ENCODE measurements at places on chromosomes 12 and 14. TPM values are rescaled to one million over a fixed set of nuclear protein-coding genes. Genes with fewer than 3 reads are reported as not detected.

DNA sequence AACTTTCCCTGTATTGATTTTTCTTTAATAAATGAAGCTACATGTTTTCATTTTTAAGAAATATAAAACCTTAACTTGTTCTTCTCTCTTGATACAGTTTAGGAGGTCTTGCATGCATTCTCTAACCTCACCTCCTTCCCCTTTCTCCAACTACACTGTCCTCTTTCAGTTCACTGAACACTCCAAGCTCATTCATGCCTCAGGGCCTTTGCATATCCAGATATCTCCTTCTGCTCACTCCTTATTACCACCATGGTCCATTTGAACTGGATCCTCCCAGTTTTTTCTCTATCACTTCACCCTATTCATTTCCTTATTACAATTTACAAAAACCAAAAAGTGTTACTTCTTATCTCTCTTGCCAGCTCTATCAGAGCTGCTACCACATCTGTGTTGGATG, 242.9 kb upstream of the PLEKHG7 start:
- no peak for DNase-seq

Gene ZC2HC1C
- total RNA-seq, result 0.62 TPM

Gene NR4A1
- total RNA-seq, result 7.6 TPM

Gene ATP5F1B
- 380 TPM for total RNA-seq

DNA sequence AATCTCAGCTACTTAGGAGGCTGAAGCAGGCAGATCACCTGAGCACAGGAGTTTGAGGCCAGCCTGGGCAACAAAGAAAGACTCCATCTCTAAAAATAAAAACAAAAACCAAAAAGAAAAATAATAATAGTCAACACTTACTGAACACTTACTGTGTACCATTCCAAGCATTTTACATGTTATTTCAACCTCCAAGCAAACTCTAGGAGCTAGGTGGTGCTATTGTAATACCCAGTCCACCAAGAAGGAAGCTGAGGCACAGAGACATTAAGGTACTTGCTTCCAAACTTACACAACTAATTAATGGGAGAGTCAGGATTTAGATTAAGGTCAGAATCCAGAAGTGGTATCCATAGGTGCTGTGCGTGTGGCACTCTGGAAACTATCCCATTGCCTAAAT, 13.7 kb upstream of the OR6J1 start:
- DNase-seq, result no peak

DNA sequence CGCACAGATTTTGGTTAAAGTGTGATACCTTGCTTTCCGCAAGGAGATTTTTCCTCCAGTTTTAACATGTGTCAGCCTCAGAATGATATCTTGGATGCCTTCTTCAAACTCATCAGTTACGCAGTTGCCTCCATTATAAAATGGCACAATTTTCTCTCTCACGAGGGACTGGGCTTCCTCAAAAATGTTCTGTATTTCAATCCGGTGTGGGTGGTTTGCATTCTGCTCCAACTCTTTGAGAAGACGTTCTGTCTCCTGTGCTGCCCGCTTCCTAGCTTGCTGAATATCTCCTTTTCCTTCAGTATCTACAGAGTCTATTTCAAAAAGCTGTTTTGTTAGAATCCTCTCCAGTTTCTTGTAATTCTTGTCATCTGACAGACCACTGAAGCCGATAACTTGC, 1.8 kb downstream of the BAG5 start:
- no peak for DNase-seq

- DNase-seq, result no peak
These were observed 379.2 kb downstream of the BTG1 start for GRCh38 chr12:91766454-91766853.

GRCh38 chr12:67691220-67691619, 42.7 kb downstream of the DYRK2 start:
- DNase-seq, result no peak

DNA sequence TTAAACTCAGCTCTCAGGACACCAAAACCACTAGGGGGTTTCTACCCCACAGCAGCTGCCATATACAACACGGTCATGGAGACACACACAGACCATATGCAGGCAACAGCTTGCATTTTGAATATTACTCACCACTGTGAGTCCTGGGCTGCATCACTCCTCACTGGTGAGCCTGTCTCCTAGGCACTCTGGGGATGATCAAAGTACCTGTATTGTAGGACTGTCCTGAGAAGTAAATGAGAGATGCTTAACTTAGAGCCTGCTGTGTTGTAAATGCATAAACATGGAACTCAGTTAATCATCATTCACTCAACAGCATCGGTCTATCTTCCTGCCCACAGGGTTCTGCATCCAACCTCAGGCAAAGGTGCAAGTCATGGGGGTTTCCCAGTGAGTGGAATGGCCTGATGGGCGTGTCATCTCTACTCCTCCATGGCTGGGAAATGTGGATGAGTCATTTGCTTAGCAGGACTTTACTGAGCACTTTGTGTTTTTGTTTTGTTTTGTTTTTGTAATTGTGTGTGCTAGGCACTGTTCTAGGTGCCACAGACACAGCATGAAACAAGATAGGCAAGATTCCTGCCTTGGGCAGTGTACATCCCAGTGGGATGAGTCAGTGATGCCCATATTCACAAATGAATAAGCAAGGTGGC, 1141.2 kb upstream of the TMEM132C start:
- no peak for DNase-seq

- no peak for DNase-seq
These were observed 5.9 kb upstream of the ALG10 start for GRCh38 chr12:34016361-34016760.

Gene B4GALNT1
- 21.4 TPM for total RNA-seq

DNA sequence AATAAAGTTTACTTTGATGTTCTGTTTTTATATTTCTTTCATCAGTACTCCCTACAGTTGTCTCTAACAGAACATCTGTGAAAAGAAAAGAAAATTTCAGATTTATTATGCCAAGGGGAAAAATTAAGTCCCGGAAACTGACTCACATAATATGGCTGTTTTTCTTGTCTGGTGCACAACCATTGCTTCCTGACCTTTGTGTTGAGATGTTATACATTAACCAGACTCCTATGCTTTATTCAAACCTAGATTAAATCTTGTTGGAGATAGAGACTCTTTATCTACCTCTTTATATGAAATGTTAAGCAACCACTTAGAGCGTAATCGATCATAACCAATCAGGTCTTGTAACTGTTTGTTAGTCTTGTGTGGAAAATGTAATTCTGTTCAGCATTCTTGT, 37.6 kb upstream of the BICD1 start:
- DNase-seq, result no peak

GRCh38 chr12:44525806-44526654, 350.1 kb downstream of the NELL2 start:
- no peak for DNase-seq

- DNase-seq, result no peak
These were observed 660 bp upstream of the MCRS1 start for GRCh38 chr12:49568442-49569162.

DNA sequence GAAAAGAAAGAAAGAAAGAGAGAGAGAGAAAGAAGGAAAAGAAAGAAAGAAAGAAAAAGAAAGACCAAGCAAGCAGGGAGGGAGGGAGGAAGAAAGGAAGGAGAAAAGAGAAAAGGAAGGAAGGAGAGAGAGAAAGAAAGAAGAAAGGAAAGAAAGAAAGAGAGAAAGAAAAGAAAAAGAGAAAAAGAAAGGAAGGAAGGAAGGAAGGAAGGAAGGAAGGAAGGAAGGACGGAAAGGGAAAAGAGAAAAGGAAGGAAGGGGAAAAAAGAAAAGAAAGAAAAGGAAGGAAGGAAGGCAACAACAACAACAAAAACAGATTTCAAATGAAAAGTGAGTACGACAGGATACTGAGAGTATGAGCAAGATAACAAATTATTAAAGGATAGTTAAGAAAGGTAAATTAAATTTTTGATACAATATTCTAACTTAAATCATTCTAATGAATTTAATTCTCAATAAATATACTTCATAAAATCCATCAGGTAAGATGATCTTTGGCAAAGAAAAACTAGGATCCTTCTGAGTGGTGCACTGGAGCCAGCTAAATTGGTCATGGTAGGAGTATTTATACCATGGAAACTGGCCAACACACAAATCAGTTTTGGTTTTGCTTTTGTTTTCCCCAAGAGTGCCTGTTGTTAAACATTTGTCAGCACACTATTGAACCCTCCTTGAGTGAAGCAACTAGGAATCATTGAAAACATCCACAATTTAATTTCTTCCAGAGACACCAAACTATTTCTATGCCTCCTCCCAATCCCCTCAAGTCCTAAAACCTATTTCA, 56.1 kb upstream of the DYRK2 start:
- DNase-seq, result no peak

DNA sequence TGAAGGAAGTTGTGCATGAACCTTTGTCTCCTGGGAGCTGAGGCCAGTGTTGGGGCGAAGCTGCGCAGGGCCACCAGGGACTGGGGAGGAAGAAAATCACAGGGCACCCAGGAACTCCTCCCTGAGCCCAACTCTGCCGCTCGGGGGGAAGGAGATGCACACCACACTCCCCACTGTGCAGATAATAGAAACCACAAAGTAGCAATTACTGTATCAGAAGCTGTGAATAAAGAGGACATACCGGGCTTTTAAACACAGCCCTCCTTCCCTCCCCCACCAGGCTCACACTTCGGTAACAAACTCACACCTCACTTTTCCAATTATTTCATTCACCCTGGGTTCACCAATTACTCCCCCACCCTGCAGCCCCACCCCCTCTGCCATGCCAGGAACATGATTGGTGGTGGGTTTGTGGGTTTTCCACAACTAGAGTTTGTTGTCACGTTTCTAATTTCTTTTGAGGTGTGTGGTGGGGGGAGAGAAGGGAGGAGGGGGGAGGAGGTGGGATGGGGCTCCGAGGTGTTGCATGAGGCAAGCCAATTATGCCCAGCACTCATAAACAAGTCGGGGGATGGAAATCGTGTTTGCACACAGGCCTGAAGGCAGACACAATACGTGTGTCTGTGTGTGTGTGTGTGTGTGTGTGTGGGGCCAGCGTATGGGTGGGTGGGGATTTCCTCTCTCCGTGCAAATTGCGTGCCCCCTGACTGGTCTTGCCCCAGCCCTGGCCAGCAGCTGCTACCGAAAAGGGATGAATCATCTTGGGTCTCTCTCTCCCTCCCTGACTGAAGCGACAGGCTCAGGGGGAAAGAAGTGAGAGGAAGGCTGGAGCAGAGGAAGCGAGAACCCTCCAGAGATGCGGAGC, 103.3 kb downstream of the RBM19 start:
- DNase-seq, result no peak

Gene HVCN1
- total RNA-seq, result 1.2 TPM

Gene COX6A1
- total RNA-seq, result 300 TPM

GRCh38 chr14:102464846-102465341, 44.7 kb downstream of the ANKRD9 start:
- DNase-seq, result peak; percentile 52

- no peak for DNase-seq
These were observed 36.9 kb upstream of the KCNK13 start for GRCh38 chr14:90024910-90025309.

- DNase-seq, result no peak
These were observed 41.1 kb downstream of the PROX2 start for GRCh38 chr14:74834692-74835392.

Gene ENDOU
- not detected for total RNA-seq

Gene TAS2R46
- total RNA-seq, result 0.51 TPM

GRCh38 chr12:28223858-28224257, 33.6 kb downstream of the CCDC91 start:
- no peak for DNase-seq

GRCh38 chr12:63848450-63848849, 4.0 kb downstream of the SRGAP1 start:
- no peak for DNase-seq

GRCh38 chr12:101536069-101536674, 58.6 kb upstream of the MYBPC1 start:
- DNase-seq, result no peak

GRCh38 chr14:33774723-33775470, 176.0 kb downstream of the EGLN3 start:
- DNase-seq, result no peak

DNA sequence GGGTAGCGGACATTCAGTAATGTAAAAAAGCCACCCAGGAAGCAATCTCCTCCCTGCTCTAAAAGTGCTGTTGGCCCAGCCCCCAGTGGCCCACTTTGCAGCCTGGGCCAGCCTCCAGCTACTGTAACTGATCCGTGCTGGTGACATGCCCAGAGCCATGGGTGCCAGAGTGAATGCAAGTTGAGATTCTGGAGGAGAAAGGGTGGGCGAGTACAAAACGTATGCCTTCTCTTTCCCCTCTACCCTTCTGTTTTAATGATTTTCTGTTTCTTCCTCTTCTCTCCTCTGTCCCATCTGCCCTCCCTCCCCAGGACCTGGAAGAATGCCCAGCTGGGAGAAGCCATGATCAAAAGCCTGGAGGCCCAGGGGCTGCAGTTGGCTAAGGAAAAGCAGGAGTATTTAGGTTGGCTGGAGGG, 16.9 kb downstream of the PLEKHD1 start:
- no peak for DNase-seq

DNA sequence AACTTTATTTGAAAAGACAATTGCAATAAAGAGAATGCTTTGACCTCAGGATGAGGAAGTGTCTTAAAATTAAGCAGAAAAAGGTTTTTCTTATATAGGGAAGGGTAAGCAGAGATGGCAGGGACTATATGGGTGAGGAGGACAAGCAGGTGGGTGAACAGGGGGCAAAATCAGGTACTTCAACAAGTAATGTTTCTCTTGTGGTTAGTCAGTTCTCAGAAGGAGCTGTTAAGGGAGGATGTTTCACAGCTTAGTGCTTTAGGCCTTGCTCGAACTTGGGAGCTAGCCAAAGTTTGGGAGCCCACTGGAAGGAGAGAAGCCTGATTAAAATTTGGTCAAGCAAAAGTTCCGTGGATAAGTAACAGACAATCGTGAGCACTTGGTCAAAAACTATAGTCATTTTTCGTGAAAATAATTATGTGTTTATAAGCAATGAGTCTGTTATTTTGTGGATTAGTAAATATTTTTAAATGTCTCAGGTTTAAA, 364.2 kb upstream of the TMPO start:
- DNase-seq, result no peak

- DNase-seq, result no peak
These were observed at the start of gene CCDC197 for GRCh38 chr14:93997082-93997481. Gene CCDC197 (plus strand): TSS chr14:93997301. CDS start chr14:93998132, 831 bp downstream.

Gene RASSF9
- 0.44 TPM for total RNA-seq

- no peak for DNase-seq
These were observed 1.1 kb downstream of the GXYLT1 start for GRCh38 chr12:42143452-42144157.

All from chondrocyte (in vitro differentiated cells).